ENCODE measurements at places on chromosomes 2 and 18.

DNA sequence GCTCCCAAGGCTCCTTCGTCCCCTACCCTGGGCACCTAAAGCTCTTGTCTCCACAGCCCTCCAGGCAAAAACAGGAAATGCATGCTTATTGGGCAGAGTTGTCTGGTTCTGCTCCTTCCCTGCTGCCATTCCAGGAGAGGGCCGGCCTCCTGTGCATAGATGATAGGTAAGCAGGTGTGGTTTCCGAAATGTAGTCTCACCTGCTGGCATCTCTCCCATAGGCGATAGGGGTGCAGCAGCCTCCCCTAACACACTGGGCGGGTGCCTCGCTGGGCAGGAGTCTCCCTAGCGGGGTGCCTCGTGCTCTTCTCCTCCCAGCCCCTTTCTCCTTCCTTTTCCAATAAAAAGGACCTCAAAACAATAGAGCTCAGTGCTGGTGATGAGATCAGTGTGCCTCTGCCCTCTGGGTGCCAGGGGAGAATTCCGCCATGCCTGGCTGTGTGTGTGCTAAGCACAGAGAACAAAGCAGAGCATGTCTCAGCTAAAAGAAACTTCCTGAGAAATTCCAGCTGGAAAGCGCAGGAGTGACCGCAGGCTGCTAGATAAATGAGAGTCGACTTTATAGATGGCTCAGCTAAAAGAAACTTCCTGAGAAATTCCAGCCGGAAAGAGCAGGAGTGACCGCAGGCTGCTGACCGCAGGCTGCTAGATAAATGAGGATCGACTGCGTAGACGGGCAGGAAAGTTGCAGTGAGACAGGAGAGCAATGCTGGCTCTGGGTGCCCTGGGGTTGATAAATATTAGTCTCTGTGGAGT is 11.3 kb upstream of the PXDN start:
- no peak for DNase-seq

GRCh38 chr2:84958135-84959059 is 12.6 kb upstream of the KCMF1 start:
- DNase-seq: no peak

DNA sequence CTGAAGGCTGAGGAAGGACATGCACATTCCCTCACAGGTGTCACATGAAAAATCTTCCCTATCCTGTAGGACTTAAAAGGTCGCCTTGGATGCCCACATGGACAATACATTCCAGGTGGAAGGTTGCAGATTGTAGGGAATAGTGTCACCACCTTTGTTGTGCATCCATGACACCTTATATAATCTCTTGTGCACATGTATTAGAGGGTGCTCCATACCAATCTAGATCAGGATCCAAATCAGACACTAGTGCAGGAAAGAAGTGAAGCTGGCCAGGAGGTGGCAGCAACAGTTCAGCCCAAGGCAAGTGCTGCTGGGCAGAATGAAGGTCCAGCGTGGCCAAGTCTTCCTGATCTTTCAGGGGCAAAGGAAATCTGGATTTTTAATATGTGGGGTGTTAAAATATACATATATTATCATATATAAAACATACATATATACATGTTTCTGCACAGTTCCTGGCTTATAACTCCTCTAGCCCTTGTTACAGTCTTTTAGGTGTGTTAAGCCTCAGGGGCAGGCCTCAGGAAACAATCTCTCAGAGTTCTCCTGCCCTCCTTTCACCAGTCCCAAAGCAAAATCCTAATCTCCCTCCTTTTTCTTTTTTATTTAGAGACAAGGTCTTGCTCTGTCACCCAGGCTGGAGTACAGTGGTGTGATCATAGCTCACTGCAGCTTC is 16.6 kb downstream of the NIF3L1 start:
- peak; percentile 57 for DNase-seq

DNA sequence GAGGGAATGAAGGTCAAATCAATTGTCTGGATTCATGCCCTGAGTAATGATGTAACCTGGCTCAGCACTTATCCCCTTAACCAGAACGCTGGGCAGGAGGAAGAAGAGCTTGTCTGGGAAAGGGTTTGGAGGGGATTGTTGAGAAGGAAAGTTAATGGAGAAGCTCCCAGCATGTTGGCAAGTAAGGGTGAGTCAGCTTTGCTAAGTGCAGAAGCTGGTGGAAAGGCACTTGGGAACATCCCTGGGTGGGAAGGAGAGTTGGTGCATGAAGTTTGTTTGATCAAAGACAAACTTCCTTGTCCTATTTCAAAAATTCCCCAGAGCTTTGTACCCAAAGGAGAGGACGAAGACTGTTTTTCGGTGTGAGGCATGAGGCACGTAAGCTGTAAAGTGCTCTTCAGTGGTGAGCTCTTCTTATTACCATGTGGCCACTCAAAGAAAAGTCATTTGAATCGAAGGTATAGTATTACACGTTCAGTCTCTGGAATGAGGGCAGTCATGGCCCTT is 17.6 kb upstream of the DAW1 start:
- no peak for DNase-seq

- no peak for DNase-seq
Observed at GRCh38 chr2:182132605-182133004, 147.0 kb downstream of the PPP1R1C start.

DNA sequence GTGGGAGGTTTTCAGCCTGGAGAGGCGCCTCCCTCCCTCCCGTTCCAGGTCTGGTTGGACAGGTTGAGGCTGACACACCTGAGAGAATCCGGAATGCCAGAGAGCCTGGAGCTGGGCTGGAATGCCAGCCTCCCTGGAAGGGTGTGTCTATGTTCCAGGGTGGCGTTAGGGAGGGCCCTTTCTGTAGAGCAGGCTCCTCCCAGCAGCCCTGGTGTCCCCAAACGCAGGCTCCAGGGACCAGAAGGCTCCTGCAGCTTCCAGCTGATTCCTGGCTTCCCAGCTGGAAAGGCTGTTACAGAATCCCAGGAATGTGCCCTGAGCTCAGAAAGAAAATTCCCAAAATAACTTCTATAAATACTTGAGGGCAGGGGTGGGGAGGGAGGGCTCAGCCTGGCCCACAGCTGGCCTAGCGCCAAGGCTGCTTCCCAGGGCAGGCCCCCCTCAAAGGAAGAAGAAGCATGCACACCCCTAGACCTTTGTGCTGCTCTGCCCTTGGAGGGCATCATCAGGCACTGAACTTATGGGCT is 85.4 kb downstream of the STPG4 start:
- no peak for DNase-seq

DNA sequence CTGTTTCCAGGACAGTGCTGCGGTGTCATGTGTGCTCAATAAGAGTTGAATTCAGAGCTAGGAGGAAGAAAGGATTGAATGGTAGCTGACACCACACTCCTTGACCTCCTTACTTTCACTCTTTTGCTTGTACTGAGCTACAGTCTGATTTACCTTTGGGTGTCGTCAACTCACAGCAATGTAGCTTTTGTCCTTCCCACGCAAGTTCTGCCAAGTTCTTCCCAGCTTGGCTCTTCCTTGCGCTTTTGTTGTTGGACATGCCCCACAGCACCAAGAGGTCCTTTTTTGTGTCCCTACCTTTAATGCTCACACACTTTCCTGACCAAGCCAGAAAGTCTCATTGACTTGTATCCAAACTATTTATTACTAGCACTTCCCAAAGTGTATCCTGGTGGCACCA is 38.3 kb upstream of the ITGB6 start:
- no peak for DNase-seq

- no peak for DNase-seq
Observed at GRCh38 chr2:33782395-33783230, 183.5 kb upstream of the FAM98A start.

- DNase-seq: no peak
Observed at GRCh38 chr2:101912545-101912944, 79.2 kb upstream of the IL1R2 start.

DNA sequence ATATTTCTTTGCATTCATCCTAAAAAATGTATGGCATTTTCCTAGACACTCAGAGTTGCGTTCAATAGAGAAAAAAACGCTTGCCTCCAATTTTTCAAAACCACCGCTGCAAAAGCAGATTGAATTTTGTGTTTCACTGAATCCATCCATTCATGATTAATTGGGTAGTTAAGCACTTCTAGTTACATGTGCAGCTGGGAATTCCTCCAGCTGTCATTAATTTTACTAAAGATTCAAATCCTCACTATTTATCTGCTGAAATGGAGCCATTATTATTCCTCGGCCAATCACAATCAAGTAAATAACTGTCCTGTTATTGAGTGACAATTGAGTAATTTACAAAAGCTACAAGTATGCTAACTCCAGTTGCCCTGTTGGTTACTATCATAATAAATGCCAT is 75.8 kb upstream of the ARL5A start:
- no peak for DNase-seq

DNA sequence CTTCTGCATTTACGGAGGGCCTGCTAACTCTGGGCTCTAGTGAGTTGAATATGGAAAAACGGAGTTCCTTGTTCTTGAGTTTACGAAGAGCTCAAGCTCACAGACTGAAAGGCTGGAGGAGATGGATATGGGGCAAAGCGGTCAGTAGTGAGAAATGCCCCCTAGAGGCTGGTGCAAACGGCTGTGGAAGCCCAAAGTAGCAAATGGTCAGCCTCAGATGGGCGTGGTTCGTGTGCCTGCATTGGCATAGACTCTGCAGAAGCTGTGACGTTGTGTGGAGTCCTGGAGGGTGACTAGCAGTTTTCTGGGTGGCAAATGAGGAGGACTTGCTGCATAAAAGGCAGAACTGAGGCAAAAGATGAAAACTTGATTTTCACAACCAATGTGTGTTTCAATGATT is 93.6 kb upstream of the TWIST2 start:
- no peak for DNase-seq

GRCh38 chr2:55173438-55174054 is 58.5 kb downstream of the CLHC1 start:
- no peak for DNase-seq

- no peak for DNase-seq
Observed at GRCh38 chr2:176612736-176613135, 343.5 kb downstream of the MTX2 start.

DNA sequence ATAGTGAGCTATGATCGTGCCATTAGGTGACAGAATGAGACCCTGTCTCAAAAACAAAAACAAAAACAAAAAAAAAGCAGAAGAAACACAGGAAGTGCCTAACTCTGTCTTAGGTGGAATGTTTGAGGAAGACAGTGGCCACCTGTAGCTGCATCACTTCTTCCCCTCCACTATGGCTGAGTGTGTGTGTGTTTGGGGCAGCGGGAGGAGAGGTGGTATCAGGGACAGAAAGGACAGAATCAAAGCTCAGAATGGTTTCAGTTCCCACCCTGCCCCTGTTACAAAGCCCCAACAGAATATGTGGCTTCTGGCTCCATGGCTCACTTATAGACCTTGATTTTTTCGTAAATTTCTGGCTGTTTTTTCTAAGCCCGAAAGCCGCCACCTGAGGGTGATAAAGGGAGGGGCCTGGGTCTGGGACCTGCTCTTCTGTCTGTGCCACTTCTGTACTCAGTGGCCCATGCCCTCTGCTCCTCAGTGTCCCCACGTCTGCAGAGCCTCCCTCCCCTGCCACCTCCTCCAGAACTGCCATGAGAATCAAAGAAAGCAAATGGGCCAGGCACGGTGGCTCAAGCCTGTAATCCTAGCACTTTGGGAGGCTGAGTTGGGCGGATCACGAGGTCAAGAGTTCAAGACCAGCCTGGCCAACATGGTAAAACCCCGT is 27.4 kb downstream of the SERTAD2 start:
- no peak for DNase-seq

DNA sequence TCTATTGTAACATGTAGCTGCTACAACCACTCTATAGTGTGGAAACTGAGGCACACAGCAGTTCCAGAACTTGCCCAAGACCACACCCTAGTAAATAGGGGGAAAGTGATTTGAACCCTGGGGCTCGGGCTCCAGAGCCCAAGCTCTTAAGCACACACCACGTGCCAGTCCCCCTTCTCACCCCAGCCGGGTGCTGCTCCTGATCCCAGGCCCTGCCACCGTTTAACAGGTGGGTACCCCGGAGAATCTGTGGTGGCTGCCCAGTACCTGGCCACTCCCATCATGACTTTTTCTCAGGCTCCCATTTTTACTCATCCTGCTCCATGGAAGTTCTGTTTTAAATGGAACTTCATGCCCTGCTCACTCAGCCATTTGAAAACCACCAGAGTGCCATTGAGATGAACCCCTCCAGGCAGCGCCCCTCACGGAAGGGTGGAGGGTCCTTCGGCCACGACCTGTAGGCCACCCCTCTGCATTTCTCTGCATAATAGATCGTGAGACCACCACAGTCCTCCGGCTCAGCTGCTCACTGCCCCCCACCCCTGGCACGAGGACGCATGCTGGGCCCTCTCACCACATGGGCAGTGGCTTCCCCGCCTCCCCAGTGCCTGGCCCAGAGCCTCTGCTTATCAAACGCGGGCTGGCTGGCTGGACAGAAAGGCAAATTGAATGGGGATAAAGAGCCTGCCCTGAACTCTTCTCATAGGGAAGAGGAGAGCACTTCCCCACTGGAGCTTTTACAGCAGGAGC is 42.1 kb downstream of the TMEM37 start:
- no peak for DNase-seq

- no peak for DNase-seq
Observed at GRCh38 chr2:12059616-12060441, 313.4 kb downstream of the LPIN1 start.

DNA sequence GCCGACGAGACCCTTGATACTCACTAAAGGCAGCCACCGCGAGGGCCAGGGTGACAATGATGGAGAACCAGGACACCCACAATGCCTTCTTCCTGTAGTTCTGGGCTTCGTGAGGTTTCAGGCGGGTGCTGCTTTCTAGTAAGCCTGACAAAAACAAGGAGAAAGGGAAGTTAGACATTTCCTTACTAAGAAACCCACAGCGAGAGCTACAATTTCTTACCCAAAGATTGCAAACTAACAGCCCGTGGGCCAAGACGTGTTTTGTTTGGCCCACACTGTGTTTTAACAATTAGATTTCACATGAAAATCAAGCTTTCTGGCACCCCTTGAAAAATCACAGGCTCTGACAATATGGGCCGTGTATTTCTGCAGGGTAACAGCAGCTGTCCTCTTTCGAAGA is 5.6 kb downstream of the TMEM163 start:
- no peak for DNase-seq

- DNase-seq: no peak
Observed at GRCh38 chr18:41872206-41872605, 82.8 kb upstream of the PIK3C3 start.

All from CD4-positive, alpha-beta T cell treated with Interleukin-6 for 4 hours (primary cell).